Fibroblast of lung (primary cell): ENCODE measurements at places on chromosomes 6 and 20. TPM values are rescaled to one million over a fixed set of nuclear protein-coding genes. Genes with fewer than 3 reads are reported as not detected.
A peak's percentile ranks its signal among the peaks of the same experiment; 100 is the strongest.

GRCh38 chr6:35181933-35182612, 31.7 kb upstream of the SCUBE3 start:
- peaks cover 2% of the 10 kb centered on the region for H3K4me1 ChIP-seq
- no peak overlapping the region for H3K4me3 ChIP-seq
- H3K27me3 ChIP-seq, result no peaks in the 10 kb centered on the region
- peak overlapping the region; percentile 39 for H3K27ac ChIP-seq
- DNase-seq, result peak; percentile 85

DNA sequence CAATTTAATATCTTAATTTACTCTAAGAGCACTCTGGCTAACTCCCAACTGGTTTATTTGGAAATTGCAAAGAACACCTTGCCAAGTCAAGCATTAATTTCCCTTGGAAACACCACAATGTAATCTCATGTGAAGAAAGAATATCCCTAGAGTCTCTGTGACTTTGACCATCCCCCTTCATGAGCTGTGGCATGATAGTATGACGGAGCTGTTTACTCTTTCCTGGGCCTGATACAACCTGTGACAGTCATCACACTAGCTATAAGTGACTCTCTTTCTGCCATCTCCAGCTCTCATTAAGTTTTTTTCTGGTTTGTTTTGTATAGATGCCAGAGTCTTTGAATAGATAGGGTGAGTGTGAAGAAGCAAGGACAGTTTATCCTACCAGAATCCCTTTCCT, 470.3 kb upstream of the JARID2 start:
- H3K4me3 ChIP-seq, result no peak overlapping the region
- no peaks in the 10 kb centered on the region for H3K27me3 ChIP-seq
- no peak for DNase-seq

GRCh38 chr20:5918856-5919625, 31.3 kb downstream of the TRMT6 start:
- H3K27me3 ChIP-seq, result no peaks in the 10 kb centered on the region
- no peak overlapping the region for H3K4me3 ChIP-seq
- no peak overlapping the region for H3K27ac ChIP-seq
- no peaks in the 10 kb centered on the region for H3K36me3 ChIP-seq

- peaks cover 2% of the 10 kb centered on the region for H3K36me3 ChIP-seq
- DNase-seq, result peak; percentile 31
- H3K4me3 ChIP-seq, result no peak overlapping the region
- H3K27me3 ChIP-seq, result no peaks in the 10 kb centered on the region
- H3K27ac ChIP-seq, result peak overlapping the region; percentile 41
- H3K4me1 ChIP-seq, result peaks cover 26% of the 10 kb centered on the region
These were observed 7.1 kb downstream of the MAP3K5 start for GRCh38 chr6:136784910-136785746.

GRCh38 chr6:144722925-144723324, 437.8 kb downstream of the UTRN start:
- no peak for DNase-seq
- no peaks in the 10 kb centered on the region for H3K36me3 ChIP-seq
- no peak overlapping the region for H3K27ac ChIP-seq
- H3K4me3 ChIP-seq, result no peak overlapping the region
- no peaks in the 10 kb centered on the region for H3K4me1 ChIP-seq
- no peaks in the 10 kb centered on the region for H3K27me3 ChIP-seq

DNA sequence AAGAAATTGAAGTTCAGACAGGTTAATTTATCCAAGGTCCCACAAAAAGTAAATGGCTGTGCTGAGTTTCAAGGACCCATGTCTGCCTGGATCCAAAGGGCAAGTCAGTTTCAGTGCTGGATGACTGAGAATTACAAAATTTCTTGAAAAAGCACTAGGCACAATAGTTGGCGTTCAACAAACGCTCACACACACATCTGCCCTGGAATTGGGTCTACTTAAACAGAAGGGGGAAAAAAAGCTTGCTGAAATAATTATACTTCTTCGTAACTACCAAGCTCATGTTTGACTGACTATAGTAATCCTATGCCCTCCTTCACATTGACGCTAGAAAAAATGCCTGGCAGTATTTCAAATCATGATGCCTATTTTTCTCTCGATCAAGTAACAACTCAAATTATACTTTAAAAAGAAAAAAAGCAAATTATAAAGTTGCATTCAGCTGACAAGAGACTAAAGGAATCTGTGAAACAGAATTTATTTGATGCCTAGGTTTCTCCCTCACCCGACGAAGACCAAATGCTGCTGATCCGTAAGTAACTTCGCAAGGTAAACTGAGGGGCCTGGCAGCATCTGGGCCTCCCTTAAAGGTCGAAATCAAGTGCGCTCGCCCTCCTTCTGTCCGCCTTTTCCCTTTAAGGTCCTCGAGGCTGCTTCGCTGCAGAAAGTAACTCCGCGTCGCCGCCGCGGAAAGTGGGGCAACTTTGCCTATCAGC, 650 bp upstream of the CD2AP start:
- peak; percentile 8 for DNase-seq
- H3K27me3 ChIP-seq, result no peaks in the 10 kb centered on the region
- H3K4me3 ChIP-seq, result peak overlapping the region; percentile 91
- H3K27ac ChIP-seq, result peak overlapping the region; percentile 81
- H3K36me3 ChIP-seq, result no peaks in the 10 kb centered on the region
- H3K4me1 ChIP-seq, result no peaks in the 10 kb centered on the region

- no peak overlapping the region for H3K4me3 ChIP-seq
- H3K27me3 ChIP-seq, result no peaks in the 10 kb centered on the region
- H3K4me1 ChIP-seq, result no peaks in the 10 kb centered on the region
- H3K36me3 ChIP-seq, result no peaks in the 10 kb centered on the region
- no peak for DNase-seq
These were observed 339.2 kb downstream of the PRKN start for GRCh38 chr6:162388383-162388777.

DNA sequence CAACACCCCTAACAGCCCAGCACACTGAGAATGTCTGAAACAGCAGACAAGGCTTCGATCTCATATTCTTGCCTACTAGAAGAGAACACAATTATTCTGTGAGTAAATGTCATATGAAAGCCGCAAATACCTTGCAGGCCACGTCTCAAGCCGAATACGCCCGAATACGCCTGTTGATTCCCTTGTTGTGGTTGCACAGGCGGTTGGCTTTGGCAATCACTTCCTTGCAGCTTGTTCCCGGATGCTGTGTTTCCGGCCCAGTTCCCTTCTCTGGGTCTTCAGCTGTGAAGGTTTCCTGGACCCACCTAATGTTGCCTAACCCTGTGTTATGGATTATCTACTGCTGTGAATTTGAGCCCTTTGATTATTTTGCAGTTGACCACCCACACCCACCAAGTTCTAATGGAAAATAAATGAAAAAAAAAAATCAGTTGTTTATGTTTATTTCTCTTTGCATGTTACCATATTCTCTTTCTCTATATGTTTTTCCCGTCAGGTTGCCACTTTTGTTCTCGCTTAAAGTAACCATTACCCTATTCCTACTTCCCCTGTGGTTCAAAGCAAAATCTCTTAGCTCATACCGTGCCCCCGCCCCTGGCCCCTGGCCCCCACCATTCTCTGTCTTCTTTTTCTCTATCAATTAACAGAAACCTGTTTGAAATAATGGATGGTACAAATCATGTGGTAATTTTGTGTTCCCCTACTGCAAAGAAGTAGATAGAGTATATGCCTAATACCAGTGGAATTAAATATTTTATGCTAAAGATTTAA, 172.4 kb downstream of the ADGB start:
- no peaks in the 10 kb centered on the region for H3K27me3 ChIP-seq
- H3K4me3 ChIP-seq, result no peak overlapping the region
- H3K36me3 ChIP-seq, result no peaks in the 10 kb centered on the region
- no peak for DNase-seq

DNA sequence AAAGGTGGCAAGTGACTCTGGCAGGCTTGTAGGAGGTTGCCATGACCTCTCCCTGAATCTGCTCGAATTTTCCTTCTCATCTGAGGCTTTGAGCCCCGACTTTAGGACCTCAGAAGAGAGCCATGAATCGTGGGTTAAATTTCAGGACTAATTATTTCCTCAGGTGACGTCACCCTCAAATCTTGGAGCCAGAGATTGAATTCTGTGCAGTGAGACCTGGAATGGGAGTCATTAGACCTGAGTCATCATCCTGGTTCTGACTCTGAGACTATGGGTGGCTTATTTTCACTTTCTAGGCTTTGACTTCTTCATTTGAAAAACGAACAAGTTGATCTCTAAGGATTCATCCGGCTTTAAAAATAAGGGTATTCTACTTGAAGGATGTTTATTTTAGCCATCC, 48.5 kb upstream of the PDYN start:
- H3K36me3 ChIP-seq, result no peaks in the 10 kb centered on the region
- no peak overlapping the region for H3K27ac ChIP-seq
- H3K4me1 ChIP-seq, result no peaks in the 10 kb centered on the region
- H3K27me3 ChIP-seq, result no peaks in the 10 kb centered on the region

GRCh38 chr6:10174056-10174455, 240.8 kb downstream of the TFAP2A start:
- no peak overlapping the region for H3K4me3 ChIP-seq
- no peaks in the 10 kb centered on the region for H3K27me3 ChIP-seq
- no peak for DNase-seq
- no peak overlapping the region for H3K27ac ChIP-seq
- no peaks in the 10 kb centered on the region for H3K4me1 ChIP-seq
- no peaks in the 10 kb centered on the region for H3K36me3 ChIP-seq

DNA sequence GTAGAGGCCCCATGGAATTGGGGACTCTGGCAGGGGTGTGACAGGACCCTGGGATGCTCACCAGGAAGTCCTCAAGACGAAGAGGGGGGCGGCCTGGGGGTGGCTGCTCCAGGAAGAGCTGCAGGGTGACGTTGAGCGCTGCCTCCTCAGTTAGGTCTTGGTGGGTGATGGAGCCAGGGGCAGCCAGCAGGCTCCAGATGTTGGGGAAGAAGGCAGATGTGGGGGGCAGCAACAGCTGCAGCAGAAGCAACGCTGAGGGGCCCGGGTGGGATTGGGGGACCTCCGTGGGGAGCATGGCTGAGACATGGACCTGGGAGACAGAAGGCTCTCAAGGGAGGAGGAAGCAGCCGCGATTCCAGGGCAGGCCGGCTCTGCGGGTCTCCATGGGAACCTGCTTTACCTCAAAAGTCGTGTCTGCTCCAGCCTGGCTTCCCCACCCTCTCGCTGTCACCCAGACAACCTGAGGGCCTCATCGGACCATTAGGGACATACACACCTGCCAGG, 591 bp downstream of the VWA7 start:
- peaks cover 7% of the 10 kb centered on the region for H3K4me1 ChIP-seq
- no peak for DNase-seq
- peaks cover 8% of the 10 kb centered on the region for H3K36me3 ChIP-seq
- H3K27ac ChIP-seq, result peak overlapping the region; percentile 43
- H3K4me3 ChIP-seq, result no peak overlapping the region

DNA sequence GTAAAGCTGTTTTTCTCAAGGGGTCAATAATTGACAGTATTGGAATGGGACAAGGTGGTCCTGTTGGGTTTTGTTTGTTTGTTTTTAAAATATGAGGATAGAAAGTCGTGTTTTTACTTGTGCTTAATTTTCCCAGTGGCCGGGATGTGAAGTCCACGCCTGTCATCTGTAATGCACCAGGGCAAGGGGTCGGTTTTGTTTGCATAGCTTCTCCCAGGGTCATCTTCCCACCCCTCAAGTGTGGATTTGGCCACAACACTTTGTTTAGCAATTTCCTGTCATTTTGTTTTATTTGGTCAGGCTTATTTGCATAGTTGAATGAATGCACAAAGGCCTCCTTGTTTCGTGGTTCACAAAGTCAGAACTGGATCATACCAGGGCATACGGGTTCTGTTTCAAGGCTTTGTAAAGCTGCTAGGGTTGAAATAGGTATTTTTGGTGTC, 29.8 kb downstream of the SYNJ2 start:
- peak; percentile 84 for DNase-seq
- H3K4me3 ChIP-seq, result no peak overlapping the region
- no peak overlapping the region for H3K27ac ChIP-seq

- H3K36me3 ChIP-seq, result no peaks in the 10 kb centered on the region
- no peak overlapping the region for H3K4me3 ChIP-seq
- no peaks in the 10 kb centered on the region for H3K4me1 ChIP-seq
- no peak for DNase-seq
- no peak overlapping the region for H3K27ac ChIP-seq
These were observed 28.9 kb upstream of the FAM83D start for GRCh38 chr20:38897267-38897666.

GRCh38 chr6:14272737-14273085, 155.1 kb downstream of the CD83 start:
- H3K36me3 ChIP-seq, result no peaks in the 10 kb centered on the region
- no peaks in the 10 kb centered on the region for H3K4me1 ChIP-seq
- DNase-seq, result no peak

GRCh38 chr6:154931711-154932424, 63.2 kb upstream of the TIAM2 start:
- H3K27me3 ChIP-seq, result no peaks in the 10 kb centered on the region
- DNase-seq, result peak; percentile 53
- no peak overlapping the region for H3K27ac ChIP-seq
- no peak overlapping the region for H3K4me3 ChIP-seq

DNA sequence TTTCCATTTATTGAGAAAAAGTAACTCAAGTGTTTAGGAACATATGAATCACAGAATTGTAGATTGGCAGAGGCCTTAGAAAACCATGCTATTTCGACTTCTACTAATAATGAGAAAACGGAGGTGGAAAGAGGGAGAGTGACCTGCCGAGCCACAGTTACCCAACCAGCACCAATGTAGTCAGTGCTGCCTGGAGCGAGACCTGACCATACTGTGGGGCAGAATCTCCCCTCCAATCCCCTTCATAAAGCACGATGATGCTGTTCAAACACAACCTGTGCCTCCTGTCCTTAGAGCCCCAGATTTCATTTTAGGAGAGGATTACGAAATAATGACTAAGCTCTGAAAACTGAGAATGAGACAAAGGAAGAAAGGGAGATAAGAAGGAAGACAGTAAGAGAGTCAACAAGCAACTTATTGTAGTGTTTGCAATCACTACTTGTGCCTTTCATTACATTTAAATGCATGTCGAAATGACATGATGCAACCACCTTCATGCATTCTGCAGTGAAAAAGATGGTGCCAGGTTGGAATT, 70.6 kb downstream of the ATXN1 start:
- no peaks in the 10 kb centered on the region for H3K27me3 ChIP-seq
- H3K4me3 ChIP-seq, result no peak overlapping the region
- H3K36me3 ChIP-seq, result no peaks in the 10 kb centered on the region
- DNase-seq, result peak; percentile 74

GRCh38 chr6:6742535-6742934, 154.0 kb downstream of the LY86 start:
- no peak overlapping the region for H3K27ac ChIP-seq
- no peak for DNase-seq
- H3K36me3 ChIP-seq, result no peaks in the 10 kb centered on the region
- H3K4me1 ChIP-seq, result no peaks in the 10 kb centered on the region
- no peaks in the 10 kb centered on the region for H3K27me3 ChIP-seq

Gene IP6K3
- 1.8 and 5.4 TPM in 2 replicates for total RNA-seq

Gene HLA-DRB5
- not detected in 2 replicates for total RNA-seq

Gene TCP11
- 0.17 and 0.51 TPM in 2 replicates for total RNA-seq

Gene C20orf204
- total RNA-seq, result 0.26 and 0.66 TPM in 2 replicates

Gene SNAP91
- under 0.01 and 0.17 TPM in 2 replicates for total RNA-seq

Gene AIF1
- not detected in 2 replicates for total RNA-seq

Gene NXT1
- 17.2 and 20.0 TPM in 2 replicates for total RNA-seq

Gene AVP
- not detected in 2 replicates for total RNA-seq

Gene PPIL6
- 5.0 and 8.5 TPM in 2 replicates for total RNA-seq

Gene MYL9
- total RNA-seq, result 9.2 and 25.4 TPM in 2 replicates
